ENCODE measurements at places on chromosomes 6 and 20.

- no peak for DNase-seq
Measured at GRCh38 chr6:17591287-17591686, 8.8 kb upstream of the FAM8A1 start.

GRCh38 chr6:110859335-110859792 lies 15.2 kb upstream of the AMD1 start:
- DNase-seq, result no peak

- DNase-seq, result no peak
Measured at GRCh38 chr6:21173031-21173430, 420.5 kb upstream of the SOX4 start.

DNA sequence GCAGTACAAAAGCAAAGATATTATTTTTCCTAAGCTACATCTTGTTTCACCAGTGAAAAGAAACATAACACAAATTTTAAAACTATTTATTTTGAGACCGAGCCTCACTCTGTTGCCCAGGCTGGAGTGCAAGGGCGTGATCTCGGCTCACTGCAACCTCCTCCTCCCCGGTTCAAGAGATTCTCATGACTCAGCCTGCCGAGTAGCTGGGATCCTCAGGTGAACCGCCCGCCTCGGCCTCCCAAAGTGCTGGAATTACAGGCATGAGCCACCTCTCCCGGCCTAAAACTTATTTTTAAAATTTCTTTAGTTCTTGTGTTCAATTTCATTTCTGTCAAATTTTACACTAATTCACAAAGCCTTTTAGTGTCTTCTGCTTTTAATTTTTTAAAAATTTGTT lies 5.9 kb downstream of the SRSF12 start:
- no peak for DNase-seq

DNA sequence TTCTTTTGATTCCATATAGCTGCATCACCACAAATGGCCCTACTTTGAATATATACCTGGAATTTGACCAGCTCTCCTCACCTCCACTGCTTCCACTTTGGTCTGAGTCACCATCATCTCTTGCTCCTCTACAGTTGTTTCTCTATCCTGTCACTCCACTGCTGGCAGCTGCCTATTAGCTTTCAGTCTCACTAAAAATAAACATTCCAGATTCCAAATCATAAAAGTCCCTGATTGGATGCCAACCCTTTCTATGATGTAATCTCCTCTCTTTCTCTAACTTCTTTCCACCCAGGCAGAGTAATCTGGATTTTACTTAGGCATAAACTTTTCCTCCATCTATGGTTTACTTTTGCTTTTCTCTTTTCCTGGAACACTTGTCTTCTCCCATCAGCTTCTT lies 49.1 kb downstream of the RFPL4B start:
- DNase-seq, result no peak

DNA sequence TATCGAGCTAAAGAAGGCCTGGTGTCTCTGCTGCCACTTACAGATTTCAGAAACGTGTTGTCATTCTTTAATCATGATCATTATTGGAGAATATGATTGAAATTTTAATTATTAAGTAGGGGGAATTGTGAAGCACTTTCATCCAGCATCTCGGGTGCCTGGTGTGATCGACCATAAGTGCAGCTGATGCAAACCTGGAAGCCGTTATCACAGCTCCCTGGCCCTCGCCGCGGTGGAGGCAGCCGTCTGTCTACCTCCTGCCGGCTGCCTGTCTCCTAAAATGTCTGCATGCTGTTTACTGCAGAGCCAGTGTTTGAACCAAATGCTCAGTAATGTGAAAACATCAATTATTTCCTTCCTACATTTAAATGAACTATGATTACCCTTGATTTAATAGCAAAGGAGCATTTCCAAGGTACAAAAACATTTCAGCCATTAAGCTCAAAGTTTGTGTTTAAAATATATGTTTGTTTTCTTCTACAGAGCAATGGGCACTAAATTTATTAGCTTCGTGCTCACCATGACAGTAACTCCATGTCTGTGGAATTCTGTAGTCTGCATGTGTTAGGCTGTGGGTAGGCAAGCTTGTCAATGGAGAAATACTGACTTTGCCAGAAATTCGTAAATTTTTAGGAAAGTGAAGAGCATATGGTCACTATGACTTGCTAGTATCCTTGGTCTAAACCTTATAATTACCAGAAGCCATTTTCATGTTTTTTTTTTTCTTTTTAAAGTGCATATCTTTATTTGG lies 184.5 kb upstream of the AGPAT4 start:
- no peak for DNase-seq

DNA sequence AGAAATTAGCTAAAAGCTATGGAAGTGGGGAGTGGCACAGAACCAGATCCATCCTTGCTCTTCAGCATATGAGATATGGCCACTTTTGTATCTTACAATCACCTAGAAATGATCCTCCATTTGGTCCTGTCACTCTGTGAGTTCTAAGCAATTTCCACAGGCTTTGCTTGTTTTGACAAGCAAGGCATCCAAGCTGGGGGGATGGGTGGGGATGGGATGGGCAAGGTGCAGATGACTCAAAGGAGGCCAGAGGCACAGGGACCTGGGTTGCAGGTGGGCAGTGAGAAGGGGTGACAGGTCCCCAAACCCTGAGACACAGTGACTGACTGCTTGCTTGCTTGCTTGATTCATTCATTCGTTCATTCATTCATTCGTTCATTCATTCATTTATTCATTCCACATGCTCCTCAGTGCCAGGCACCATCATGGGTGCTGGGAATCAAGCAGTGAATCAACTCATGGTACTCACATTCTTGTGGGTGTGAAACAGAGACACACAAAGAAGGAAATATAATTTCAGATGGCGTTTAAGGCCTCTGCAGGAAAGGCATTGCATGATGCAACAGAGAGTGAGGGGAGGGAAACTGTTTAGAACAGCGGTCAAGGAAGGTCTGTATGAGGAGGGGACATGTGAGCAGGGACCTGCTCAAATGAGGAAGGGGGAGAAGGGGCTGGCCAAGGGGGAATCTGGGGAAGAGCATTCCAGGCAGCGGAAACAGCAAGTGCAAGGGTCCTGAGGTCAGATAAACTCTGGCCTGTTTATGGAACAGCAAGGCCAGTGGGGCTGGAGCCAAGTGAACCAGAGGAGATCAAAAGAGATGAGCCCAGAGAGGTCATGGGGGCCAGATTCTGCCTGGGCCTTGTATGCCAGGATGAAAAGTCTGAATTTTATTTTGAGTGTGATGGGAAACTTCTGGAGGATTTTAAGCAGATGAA lies 3.4 kb downstream of the KCNB1 start:
- DNase-seq, result no peak

DNA sequence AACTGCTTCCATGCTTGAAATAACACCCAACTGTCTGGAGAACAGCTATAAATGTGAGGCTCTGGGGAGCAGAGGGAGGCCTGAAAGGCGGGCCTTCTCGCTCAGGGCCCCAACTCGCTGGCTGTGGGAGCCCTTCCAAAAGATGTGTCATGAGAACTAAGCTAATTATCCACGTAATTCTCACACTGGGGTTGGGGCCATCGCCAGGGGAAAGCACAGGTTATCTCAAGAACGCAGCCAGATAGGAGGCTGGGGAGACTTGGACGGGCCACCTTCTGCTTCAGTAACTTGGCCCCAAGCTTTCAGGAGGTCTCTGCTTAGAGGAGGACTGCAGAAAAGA lies 1.6 kb downstream of the PXDC1 start:
- no peak for DNase-seq

GRCh38 chr6:54877713-54878317 lies 31.2 kb downstream of the FAM83B start:
- DNase-seq, result no peak

GRCh38 chr20:53960579-53961272 lies 109.7 kb downstream of the BCAS1 start:
- DNase-seq, result no peak

DNA sequence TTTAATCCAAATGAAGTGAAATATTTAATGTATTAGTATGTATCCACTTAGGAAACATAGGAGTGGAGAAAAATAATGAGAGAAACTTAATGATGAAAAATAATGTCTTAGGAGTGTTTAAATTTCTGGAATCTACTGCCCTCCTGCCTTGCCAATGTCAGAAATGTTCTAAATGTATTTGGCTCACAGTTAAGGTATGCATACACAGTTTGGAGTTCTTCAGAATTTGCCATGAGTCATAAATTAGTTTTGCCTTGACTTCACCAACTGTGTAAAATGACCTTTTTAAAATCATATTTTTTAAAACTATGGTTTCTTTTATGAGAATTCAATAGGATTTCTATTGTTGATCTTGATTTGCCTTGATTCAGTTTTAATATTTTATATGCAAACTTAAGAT lies 191.7 kb upstream of the HSF2 start:
- no peak for DNase-seq

GRCh38 chr20:44810391-44811149 lies at the start of gene RIMS4:
RIMS4 (minus strand) TSS chr20:44810546; CDS start chr20:44810271, 275 bp downstream.
- DNase-seq, result peak; percentile 53

DNA sequence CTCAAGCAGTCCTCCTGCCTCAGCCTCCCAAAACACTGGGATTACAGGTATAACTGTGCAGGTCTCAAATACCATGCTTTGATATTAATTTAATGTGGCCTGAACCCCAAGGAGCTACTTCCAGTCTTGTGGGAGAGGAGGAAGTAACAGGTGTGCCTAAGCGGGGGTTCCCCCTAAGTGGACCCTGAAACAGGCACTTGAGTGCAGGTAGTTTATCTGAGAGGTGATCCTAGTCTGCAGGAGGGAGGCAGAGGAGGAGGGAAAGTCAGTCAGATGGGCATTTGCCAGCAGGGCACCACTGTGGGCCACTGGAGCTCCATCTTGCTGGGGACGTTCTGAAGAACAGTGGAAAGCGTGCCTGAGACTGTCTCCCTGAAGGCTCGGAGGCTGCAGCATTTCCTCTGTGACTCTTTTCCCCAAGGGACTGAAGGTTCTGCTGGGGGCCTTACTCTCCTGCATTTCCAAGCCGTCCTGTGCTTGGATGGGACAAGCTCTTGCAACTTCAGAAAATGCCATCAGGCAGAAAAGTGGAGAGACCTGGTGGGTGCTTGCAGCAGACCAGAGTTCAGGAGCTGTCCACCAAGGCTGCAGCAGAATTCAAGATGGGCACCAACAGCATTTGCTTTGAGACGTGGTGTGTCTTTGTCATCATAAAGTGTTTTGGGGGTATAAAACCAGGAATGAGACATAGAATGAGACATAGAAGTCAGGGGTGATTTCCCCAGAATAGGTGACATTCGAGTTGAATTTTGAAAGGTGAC lies 4.6 kb upstream of the DLGAP4 start:
- no peak for DNase-seq

All from left forelimb (tissue), 1 donor.